ENCODE measurements at places on chromosomes 2 and 18.

DNA sequence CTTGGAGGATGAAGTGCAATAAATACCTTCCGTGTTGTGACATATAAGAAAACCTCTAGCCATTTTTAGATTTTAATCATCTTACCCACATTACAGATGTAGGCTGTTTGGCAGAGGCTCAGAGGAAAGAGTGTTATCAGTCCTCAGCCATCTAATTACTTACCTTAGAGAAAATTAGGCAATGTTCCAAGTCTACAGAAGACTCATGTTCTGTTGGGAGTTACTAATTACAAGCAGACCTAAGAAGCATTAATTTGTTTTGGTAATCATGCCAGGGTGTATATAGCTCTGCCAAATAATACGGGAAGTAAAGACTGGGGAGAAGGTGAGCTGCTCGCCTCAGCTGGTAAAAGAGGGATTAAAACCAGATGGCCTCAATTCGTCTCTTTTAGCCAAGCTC lies 125.8 kb upstream of the PGAP1 start:
- DNase-seq: no peak

GRCh38 chr2:38650717-38651116 lies 15.2 kb upstream of the GALM start:
- DNase-seq: no peak

- no peak for DNase-seq
These were observed 214.6 kb downstream of the TTC32 start for GRCh38 chr2:19687017-19687659.

DNA sequence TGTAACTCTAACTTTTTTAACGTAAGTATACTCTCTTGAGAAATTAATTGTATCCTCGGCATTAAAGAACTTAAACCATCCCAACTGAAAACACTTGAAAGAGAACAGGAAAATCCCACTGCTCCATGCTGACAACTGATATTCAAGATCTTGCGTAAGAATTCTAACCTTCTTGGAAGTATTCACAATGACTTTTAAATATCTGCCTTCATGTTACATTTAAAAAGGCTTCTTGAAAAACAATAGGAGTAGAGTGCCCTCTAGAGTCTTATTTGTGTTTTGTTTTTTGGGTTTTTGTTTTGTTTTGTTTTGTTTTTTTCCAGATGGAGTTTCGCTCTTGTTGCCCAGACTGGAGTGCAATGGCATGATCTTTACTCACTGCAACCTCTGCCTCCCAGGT lies 65.4 kb upstream of the DNAJC10 start:
- DNase-seq: no peak

DNA sequence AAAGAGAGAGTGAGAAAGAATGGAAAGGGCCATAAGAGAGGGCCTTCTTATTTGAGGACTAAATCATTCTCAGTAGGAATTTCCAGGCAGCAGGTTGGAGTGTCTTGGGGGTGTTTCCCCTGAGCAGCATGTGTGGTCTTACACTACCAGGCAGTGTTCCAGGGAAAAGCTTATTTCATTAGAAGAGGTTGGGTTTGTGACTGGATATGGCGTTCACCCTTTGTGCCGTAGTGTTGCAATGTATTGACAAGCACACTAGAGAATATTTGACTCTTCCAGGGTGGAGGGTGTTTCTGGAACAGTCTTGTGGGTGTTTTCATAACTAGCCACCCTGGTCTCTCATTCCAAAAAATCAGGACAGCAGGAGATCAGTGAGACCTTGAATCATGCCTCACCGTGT lies 105.5 kb downstream of the NRP2 start:
- DNase-seq: no peak

DNA sequence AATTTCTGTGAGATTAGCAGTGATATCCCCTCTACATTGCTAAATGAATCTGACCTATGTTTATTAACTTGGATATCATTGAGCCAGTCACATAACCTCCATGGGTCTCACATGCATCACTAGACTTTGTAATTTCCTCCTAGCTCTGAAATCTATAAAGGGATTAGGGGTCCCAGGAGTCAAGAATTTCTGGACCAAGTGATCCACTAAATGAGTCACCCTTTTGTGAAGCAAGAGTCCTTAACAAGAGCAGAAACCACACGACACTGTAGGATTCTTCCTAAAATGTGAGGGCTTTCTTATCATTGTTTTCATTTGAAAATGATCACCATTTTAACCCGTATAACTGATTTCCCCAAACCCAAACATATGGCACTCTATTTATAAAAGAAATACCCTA lies 90.3 kb downstream of the DHRS9 start:
- no peak for DNase-seq

DNA sequence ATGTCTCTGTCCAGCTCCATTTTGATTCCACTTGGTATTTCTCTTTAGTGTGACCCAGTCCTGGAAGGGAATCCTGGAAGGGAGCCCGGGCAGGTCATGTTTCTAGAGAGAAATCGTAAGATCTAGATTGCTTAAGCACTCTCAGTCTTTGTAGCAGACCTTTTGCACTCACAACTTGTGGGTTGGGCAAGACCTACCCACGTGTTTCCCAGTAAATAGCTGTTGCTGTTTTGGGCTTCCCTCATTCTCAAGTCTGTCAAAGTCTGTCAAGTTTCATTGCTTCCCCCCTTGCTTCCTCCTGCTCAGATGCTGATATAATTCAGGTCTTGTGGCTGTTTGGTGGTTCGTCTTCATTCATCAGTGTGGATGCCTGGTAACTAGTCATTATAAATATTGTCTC lies 17.4 kb upstream of the NEMP2 start:
- DNase-seq: no peak

- DNase-seq: no peak
These were observed 824 bp upstream of the ZNF638 start for GRCh38 chr2:71330585-71331330.

DNA sequence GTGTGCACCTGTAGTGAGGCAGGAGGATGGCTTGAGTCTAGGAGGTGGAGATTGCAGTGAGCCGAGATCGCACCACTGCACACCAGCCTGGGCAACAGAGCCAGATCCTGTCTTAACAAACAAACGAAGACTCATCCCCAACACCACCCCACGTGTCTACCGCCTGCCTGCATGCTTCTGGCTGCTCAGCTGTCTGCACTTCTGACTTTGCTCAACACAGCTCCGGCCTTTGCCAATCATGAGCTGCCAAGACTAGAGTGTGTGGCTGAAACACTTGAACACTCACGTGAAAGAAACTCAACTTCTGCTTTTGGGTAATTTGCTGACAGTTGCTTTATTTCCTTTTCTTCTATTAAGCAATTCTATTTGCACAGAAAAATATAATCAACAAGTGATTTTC lies 32.1 kb upstream of the SP3 start:
- DNase-seq: no peak

- DNase-seq: no peak
These were observed 36.1 kb downstream of the STPG4 start for GRCh38 chr2:47119001-47119400.

- no peak for DNase-seq
These were observed 154.2 kb downstream of the ATAD2B start for GRCh38 chr2:23772684-23773083.

DNA sequence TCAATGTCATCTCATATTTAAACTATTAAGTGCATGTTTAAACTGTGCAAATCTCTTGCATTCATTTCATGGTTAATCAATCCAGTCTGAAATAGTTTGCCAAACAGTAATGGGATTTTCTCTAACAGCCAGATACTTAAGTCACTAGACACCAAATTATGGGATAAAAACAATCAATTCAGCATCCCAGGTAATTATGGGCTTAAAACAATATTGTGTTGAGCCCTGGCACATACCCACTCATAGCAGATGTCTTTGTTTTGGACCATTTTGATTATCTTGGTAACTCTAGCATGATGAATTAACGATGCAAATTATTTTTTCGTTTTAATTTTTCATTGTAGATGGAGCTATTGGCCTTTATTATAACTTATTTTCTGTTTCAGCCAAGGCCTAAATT lies 118.5 kb upstream of the CD302 start:
- no peak for DNase-seq

- DNase-seq: no peak
These were observed 18.5 kb downstream of the ACKR3 start for GRCh38 chr2:236587861-236588815.

GRCh38 chr2:224893848-224894247 lies 148.4 kb downstream of the DOCK10 start:
- DNase-seq: no peak

DNA sequence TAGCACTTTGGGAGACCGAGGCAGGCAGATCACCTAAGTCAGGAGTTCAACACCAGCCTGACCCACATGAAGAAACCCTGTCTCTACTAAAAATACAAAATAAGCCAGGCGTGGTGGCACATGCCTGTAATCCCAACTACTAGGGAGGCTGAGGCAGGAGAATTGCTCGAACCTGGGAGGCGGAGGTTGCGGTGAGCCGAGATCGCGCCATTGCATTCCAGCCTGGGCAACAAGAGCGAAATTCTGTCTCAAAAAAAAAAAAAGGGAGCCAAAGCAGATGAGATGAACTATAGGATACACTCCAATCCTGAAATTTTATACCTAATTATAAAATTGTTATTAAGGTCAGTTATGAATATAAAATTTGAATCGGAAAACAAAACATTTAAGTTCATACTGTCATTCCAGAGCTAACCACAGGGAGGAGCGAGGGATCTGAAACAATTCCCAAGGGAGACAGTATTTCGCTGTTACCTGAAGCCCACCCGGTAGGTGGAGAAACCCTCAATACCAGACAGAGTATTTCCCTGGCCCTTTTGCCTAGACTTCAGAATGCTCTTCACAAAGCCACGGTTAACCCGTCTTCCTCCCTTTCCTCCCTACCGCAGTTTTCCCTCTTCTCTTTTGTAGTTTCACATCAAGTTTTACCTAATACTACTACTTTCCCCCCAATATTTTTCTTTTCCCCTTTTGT lies 1.4 kb downstream of the PPM1G start:
- DNase-seq: no peak

GRCh38 chr2:100242476-100242875 lies 79.8 kb downstream of the LONRF2 start:
- DNase-seq: no peak

- no peak for DNase-seq
These were observed 6.9 kb downstream of the CREG2 start for GRCh38 chr2:101380376-101380775.

GRCh38 chr18:55439056-55439455 lies 148.9 kb downstream of the TCF4 start:
- no peak for DNase-seq

- DNase-seq: no peak
These were observed 440.5 kb upstream of the TCF4 start for GRCh38 chr18:56028514-56028913.

DNA sequence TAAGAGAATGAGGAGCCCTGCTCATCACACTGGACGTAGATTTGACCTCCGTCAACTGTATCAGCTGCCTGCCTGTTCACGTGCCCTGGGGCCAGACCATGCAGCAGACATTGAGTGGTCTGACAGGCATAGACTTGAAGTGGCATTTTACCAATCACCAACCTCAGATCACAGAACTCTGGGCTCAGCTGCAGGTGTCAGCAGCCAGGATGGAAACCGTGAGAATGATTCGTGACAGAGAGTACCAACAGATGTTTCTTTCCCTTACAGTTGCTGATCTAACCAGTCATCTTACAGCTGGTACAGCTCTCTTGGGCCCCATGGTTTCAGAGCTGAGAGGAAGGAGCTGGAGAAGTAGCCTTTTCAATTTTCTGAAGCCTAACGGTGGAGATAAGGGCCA lies 148.9 kb downstream of the EN1 start:
- no peak for DNase-seq

DNA sequence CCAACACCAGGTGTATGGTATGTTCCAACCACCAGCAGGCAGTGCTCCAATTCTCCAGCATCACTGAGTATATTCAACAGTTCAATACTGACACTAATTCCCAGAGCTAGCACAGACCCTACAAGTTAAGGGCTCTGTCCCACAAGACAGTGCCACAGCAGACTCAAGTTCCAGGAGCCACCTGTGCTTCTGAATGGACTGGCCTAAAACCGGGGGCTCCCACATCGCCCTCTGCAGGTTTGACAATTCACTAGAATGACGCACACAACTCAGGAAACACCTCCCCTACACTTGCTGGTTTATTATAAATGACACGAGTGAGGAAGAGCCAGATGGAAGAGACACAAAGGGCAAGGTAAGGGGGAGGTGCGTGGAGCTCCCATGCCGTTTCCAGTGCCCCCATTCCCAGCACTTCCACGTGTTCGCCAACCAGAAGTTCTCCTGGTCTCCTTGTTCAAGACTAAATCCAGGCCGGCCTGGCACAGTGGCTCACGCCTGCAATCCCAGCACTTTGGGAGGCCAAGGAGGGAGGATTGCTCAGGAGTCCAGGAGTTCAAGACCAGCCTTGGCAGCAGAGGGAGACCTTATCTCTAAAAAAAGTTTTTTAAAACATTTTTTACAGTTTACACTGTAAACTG lies 12.2 kb upstream of the ATP6V1B1 start:
- no peak for DNase-seq

- no peak for DNase-seq
These were observed 53.0 kb downstream of the KCNG2 start for GRCh38 chr18:79850731-79851130.

DNA sequence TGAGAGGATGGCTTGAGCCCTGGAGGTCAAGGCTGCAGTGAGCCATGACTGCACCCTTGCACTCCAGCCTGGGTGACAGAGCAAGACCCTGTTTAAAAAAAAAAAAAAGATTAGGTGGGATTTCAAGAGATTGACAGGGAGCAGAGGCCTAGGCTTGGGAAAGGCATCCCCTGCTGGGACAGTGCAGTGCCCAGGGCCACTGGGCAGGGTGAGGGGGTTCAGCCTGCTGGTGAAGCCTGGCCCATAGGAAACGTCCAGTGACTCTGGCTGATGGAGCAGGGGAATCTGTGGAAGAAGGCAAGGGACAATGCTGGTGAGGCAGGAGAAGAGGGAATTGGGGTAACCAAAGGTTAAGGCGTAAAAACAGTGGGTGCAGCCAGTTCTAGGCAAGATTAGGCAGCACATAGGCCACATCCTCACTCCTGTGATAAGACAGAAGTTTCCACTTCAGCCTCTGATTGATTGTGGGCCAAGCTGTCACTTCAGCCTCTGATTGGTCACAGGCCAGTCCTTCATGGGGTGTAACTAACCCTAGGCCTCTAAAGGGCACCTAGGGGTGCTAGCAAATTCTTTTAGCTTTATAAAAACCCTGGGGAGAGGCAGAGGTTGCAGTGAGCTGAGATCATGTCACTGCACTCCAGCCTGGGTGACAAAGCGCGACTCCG lies 128.6 kb downstream of the MSH2 start:
- no peak for DNase-seq

GRCh38 chr2:216692636-216693413 lies 2.5 kb downstream of the IGFBP5 start:
- no peak for DNase-seq

GRCh38 chr2:55103046-55103445 lies 52.8 kb upstream of the RTN4 start:
- DNase-seq: no peak

DNA sequence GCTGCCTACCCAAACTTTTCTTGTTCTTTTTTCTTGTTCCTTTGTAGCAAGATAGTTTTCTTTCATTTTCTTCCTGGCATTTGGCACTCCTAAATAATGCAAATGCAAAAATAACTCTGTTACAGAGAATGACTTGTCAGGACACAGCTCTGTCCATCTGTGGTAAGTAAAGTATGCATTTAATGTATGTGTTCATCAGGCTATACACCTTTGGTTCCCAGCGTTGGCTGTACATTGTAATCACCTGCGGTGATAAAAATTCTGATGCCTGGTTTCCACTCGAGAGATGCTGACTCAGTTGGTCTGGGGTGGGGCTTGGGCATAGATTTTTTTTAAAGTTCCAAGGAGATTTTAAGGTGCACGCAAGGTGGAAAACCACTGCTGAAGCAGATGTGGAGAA lies at the start of gene SERPINB13:
Gene SERPINB13, plus strand, starts transcription at position 378 of the 400 bp plus-strand sequence. CDS start 1,325 bp downstream, outside the sequence.
- DNase-seq: no peak

All from stimulated activated CD4-positive, alpha-beta T cell treated with anti-CD3 and anti-CD28 coated beads, Interleukin-1b, Interleukin-23, amount 100 ng/mL, for 1 hour (primary cell).